A549 treated with RU486 at 1 μM for 4 hours (cell line): ENCODE measurements at places on chromosomes 7 and 10. TPM values are rescaled to one million over a fixed set of nuclear protein-coding genes. Genes with fewer than 3 reads are reported as not detected.

The COBL gene
- total RNA-seq, result 4.2 to 5.5 TPM (median 4.9 TPM) in 5 replicates

The STEAP1 gene
- 9.8 to 17.7 TPM (median 13.9 TPM) in 5 replicates for total RNA-seq

The AS3MT gene
- total RNA-seq, result 0.94 to 4.9 TPM (median 4.8 TPM) in 5 replicates

The ZNF862 gene
- 1.5 to 2.8 TPM (median 2.3 TPM) in 5 replicates for total RNA-seq

The ARHGEF35 gene
- total RNA-seq, result 0.22 to 0.59 TPM (median 0.26 TPM) in 5 replicates

The SPDYE11 gene
- total RNA-seq, result not detected in 5 replicates
